ENCODE measurements at places on chromosomes 6 and 20.

GRCh38 chr6:39754514-39755115 lies 29.4 kb upstream of the KIF6 start:
- no peak for DNase-seq

DNA sequence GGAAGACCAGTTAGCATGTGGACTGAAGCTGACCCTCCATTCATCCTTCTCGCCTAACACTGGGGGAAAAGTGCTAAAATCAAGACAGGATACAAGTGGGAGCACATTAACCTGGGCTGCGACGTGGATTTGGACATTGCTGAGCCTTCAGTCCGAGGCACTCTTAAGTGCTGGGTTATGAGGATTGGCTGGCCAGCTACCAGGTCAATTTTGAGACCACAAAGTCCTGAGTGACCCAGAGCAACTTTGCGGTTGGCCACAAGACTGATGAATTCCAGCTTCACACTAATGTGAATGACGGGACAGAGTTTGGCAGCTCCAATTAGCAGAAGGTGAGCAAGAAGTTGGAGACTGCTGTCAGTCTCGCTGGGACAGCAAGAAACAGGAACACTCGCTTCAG lies 20.7 kb downstream of the FUCA2 start:
- no peak for DNase-seq

- peak; percentile 19 for DNase-seq
These were observed 89.2 kb upstream of the ARID1B start for GRCh38 chr6:156687789-156688619.

- no peak for DNase-seq
These were observed 9.6 kb upstream of the MLN start for GRCh38 chr6:33813246-33813904.

DNA sequence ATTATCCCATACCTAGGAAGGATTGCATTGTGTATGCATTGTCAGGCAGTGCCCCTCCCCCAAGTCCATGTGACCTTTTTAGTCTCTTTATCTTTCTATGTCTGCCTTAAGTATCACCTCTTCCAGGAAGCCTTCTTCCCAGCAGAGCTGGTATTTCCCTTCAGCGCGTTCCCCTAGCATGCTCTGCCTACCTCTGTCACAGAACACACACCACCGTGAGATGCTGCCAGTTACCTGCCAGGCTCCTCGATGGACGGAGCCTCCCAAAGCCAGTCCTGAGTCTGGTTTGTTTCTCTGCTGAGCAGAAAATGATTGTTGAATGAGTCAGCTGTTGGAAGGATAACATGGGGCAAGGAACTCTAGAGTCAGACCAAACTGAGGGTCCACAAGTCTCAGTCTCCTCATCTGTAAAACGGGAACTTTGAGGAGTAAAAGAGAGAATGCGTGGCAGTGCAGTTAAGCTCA lies 11.3 kb upstream of the ZNF335 start:
- DNase-seq, result no peak

DNA sequence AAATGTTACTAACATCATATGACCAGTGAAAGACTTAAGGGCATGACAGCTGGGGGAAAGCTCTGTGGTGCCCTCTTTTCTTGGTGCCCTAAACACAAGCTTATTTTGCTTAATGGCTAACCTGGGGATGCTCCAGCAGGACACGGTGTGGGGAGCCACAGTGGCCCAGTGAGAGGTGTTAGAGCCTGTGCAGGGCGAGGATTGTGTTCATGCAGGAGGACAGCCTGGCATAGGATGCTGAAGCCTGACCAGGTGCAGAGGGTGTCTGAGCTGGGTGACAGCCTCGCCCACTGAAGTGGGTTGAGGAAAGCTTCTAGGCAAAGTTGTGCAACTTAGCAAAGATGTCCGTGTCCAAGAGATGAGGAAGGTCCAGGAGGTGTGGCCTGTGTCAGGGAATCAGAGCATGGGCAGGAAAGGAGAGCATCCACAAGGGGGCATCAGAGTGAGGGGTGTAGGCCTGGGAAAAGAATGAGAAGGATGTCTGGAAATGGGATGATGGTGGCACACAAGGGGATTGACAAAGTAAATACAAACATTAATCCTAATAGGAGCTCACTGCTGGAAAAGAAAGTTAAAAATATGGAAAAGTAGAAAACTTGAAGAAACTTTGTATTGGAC lies 33.9 kb downstream of the SLC17A4 start:
- DNase-seq, result peak; percentile 45

DNA sequence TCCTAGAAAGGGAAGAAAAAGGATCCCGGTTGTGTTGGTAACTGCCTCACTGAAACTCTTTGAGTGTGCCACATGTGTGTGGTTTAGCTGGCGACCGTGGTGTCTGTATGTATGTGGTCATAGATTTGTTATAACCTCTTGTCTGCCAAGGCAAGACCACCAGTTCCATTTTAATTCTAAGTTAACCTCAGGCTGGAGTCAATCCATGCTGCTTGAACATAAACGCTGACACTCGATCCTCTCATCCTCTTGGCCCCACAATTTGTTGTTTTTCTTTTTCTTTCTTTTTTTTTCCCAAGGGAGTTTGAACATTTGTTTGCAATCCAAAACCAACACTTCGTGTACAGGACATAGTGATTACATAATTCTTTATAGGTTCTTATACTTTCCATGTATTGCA lies 318.9 kb upstream of the JAG1 start:
- DNase-seq, result peak; percentile 68

- no peak for DNase-seq
These were observed 65.2 kb upstream of the RSPO3 start for GRCh38 chr6:127053032-127053874.

DNA sequence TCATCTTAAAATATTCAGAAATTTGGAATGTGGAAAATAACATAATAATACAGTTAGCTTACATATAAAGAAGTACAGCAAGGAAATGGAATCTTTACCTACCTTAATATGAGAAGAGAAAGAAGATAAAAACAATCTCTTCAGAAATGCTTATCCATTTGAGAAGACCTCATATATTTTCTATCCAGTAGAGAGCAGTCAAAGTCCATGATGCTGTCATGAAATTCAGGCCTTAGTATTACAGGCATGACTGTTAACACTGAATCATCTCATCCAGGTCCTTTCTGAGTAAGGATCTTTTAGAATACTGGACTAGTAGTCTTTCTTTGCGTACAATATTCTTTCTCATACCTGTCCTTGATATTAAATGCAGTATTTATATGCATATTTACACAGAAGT lies 713.4 kb downstream of the CD109 start:
- DNase-seq, result peak; percentile 67

GRCh38 chr6:109318328-109318876 lies 63.9 kb downstream of the CD164 start:
- no peak for DNase-seq

DNA sequence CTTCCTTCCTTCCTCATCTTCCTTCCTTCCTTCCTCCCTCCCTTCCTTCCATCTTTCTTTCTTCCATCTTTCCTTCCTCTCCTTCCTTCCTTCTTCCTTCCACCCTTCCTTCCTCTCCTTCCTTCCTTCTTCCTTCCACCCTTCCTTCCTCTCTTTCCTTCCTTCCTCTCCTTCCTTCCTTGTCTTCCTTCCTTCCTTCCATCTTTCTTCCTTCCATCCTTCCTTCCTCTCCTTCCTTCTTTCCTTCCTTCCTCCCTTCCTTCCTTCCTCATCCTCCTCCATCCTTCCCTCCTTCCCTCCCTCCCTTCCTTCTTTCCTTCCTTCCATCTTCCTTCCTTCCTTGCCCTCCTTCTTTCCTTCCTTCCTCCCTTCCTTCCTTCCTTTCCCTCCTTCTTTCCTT lies 361.4 kb upstream of the TSHZ2 start:
- DNase-seq, result no peak

- no peak for DNase-seq
These were observed 614.2 kb upstream of the CITED2 start for GRCh38 chr6:139988685-139989084.

DNA sequence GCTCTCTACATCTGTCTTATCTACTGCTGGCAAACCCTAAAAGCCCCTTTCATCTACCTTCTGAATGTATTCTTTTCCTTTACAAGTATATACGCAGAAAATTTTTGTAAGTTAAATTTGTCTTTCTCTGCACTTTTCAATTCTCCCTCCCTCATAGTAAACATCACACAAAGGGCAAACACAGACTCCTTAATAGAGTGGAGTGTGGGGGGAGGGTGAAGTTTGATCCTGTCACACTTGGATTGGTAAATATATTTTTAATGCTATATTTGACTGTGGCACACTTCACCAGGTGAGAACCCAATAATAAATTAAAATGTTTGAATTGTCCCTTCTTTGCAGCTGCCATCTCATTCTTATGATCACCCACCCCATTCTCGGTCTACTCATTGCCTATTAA lies 33.2 kb upstream of the PAQR8 start:
- no peak for DNase-seq

DNA sequence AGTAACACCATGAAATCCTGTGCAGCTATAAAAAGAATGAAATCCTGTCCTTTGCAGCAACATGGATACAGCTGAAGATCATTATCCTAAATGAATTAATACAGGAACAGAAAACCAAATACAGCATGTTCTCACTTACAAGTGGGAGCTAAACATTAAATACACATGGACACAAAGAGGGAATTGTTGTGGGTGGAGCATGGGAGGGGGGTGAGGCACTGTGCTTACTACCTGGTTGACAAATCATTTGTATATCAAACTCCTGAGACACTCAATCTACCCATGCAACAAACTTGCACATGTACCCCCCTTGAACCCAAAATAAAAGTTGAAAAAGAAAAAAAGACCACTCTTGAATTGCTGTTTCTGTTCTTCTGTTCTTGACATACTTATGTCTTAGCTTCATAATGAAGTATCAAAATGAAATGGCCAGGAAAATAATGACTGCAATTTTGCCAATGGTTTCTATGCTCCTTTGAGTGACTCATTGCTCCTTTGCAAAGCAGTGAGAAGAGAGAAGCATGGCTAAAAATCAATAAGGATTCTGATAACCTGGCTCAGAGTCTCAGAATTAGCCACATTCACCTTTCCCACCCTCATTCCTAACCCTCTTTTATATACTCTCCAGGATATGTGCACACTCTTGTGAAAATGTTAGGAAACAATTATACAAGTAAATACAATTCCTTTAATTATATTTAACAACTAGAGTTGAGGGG lies 71.0 kb downstream of the CYP39A1 start:
- DNase-seq, result no peak

GRCh38 chr6:159908535-159908934 lies 17.7 kb downstream of the MAS1 start:
- peak; percentile 82 for DNase-seq

DNA sequence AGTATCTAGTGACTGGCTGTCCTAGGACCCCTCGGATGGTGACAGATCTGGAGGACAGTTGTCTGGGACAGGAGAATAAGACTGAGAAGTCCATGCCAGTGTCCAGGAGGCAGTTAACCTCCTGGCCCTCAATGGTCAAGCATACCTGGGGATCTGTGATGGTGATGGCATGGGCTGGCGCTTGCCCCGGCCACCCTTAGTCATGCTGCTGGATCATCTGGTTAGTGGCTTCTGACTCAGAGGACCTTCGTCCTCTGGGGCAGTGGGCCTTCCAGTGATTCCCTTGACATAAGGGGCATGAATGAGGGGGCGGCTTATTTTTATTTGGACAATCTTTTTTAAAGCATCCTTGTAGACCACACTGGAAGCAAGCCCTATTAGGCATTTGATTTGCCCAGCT lies 24.0 kb upstream of the SF3B5 start:
- DNase-seq, result no peak

GRCh38 chr6:13762611-13763441 lies 51.2 kb upstream of the RANBP9 start:
- DNase-seq, result peak; percentile 99

DNA sequence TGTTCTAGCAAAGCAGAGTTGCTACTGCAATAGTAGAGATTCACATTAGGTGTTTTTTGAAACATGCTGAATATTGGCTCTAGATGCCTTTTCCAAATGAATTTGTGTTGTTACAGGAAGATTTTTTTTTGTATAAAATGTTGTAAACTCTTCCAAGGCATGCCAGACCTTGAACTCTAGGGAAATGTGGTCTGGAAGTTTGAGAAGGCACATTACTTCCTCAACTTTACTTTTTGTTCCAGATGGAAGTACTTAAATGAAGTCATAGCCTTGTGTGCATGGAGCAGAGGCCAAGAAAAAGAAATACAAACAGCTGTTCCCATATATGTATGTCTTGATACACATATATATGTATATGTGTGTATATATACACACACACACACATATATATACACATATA lies 585.7 kb upstream of the MARCKS start:
- DNase-seq, result peak; percentile 80

DNA sequence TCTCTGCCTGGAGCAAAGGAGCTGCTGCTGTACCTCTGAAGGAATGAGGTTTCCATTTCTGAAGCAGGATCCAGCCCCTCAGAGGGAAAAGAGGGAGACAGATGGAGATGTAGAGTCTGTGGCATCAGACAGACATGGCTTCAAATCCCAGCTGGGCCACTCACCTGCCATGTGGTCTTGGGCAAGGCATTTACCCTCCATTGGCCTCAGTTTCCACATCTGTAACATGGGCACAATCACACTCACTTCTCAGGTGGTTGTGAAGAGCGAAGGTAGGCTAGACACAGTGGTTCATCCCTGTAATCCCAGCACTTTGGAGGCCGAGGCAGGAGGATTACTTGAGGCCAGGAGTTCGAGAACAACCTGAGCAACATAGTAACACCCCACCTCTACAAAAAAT lies 32.4 kb upstream of the CCDC167 start:
- DNase-seq, result no peak

DNA sequence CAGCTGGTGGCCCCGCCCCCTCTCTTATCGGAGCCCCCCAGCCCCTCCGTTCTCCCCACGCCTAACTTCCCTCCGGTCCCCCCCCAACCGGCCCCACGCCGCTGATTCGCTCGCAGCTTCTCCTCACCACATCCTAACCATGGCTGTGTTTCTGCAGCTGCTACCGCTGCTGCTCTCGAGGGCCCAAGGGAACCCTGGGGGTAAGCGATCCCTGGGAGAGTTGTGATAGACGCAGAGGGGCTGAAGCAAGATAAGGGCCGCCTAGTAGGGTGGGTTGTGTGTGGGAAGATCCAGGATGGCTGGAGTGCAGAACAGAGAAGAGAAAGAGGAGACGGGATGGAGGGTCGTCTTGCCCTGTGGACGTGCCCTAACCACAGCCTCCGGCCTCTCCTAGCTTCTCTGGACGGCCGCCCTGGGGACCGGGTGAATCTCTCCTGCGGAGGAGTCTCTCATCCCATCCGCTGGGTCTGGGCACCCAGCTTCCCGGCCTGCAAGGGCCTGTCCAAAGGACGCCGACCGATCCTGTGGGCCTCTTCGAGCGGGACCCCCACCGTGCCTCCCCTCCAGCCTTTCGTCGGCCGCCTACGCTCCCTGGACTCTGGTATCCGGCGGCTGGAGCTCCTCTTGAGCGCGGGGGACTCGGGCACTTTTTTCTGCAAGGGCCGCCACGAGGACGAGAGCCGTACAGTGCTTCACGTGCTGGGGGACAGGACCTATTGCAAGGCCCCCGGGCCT lies at the start of gene MPIG6B:
Gene MPIG6B (plus strand): TSS at position 129 of the 735 bp plus-strand sequence. CDS start 11 bp downstream, at position 140.
- DNase-seq, result no peak

- DNase-seq, result no peak
These were observed 329.1 kb downstream of the SAMD5 start for GRCh38 chr6:147837540-147837939.
